HFF-Myc (cell line): ENCODE measurements at places on chromosomes 11 and 22.

DNA sequence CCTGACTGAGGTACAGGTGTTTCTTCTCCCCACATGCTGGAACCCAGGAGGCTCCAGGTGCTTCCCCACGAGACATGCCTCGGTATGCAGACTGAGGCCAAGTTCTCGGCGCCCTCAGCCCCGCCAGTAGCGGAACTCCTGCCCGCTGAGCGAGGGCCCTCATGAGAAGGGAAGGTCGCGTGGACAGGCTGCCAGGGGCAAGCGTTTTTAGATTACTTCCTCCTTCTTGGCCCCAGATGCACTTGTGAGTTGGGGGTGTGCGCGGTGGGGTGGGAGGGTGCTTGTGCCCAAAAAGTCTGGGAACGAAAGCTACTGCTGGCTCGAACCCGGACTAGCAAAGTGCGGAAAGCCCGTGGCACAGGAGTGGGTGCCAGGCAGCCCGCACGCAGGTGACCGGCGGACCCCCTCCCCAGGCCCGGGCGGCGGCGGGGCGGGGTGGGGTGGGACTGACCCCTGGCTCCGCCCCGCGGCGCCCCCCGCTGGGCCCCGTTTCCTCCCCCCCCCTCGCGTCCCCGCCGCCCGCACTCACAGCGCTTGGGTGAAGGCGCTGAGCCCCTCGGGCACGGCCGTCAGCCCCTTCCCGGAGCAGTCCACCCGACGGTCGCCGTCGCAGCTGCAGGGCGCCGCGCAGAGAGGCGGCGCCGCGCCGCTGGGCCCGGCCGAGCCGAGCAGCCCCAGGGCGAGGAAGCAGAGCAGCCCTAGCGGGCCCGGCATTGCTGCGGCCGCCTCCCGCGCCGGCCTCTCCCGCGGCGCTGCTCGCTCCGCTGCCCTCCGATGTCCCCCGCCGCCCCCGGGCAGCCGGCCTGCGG lies 797 bp downstream of the LGR4 start:
- no peak for DNase-seq

GRCh38 chr11:25441421-25441820 lies 890.5 kb upstream of the ANO3 start:
- no peak for DNase-seq

DNA sequence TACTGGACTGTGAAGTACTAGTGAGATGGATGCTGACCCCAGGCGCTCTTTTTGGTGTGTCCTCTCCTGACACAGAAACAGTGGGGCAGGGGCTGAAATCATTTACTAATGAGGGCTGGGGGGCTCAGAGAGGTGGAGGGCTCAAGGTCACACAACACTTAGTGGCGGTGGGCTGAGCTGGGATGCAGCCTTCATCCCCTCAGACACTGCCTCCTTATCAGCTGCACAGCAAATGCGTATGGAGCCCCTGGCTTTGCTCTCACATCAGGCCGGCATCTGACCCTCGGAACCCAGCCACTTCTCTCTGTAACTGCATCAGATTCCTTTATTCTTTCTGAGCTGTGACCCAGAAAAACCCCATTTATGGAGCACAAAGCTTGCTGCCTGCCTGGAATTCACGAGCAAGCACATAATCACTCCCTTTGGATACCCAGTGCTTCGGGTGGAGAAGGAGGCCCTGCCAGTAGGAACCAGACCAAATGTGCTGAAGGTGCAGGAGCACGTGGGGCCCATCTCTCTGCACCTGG lies 736.6 kb downstream of the TBC1D22A start:
- no peak for DNase-seq

DNA sequence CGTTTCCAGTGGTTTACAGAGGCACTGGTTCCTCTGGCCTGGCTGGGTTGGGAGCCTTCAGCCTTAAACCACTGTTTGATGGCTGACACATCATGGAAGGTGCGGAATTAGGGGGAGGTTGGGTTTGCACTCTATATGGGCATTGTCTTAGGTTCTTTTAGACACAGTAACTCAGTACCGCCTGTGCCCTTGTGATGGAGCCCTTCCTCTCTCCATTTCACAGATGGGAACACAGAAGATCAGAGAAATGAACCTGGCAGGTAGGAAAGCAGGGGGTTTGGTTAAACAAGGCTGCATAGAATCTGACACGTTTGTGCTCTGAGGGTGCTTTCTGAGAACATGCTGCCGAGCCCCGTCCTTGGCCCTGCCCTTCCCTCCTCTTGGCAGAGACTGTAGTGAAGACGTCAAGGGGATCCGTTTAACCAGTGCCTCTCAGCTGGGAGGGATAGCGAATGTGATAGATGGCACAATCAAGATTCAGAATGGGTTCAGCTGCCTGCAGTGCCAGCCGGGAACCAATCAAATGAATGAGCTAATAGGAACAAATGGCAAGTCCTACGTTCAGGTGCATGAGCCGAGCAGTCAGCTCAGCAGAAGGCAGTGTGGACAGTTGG lies 228.6 kb downstream of the TBC1D22A start:
- DNase-seq, result no peak

DNA sequence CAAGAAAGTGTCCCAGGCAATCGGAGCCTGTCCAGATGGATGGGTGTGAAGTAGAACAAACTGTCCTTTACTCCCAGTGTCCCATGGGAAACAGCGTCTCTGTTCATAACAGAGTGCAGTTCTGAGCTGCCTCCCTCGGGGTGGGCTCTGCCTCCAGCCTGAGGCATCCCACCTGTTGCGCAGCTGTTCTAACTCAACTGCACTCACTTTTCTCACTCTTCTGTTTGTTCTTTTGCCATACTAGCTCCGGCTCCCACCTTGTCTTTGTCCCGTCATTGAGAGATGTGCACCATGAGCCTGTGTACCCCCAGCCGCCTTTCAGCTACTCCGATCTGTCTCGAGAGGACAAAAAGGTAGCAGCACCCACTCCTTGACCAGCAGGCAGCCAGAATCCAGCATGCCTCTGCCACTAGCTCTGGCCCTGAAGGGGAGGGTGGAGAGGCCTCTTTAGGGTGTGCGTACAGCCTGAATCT lies 20.7 kb upstream of the CDC42EP2 start:
- no peak for DNase-seq

GRCh38 chr11:29293825-29294224 lies 723.0 kb downstream of the KCNA4 start:
- no peak for DNase-seq

- no peak for DNase-seq
These were observed 43.3 kb downstream of the BDNF start for GRCh38 chr11:27656806-27657483.

GRCh38 chr11:69328231-69328630 lies 34.3 kb downstream of the MYEOV start:
- DNase-seq, result no peak

- peak; percentile 7 for DNase-seq
These were observed 9.9 kb upstream of the IGLL5 start for GRCh38 chr22:22877523-22878210.

DNA sequence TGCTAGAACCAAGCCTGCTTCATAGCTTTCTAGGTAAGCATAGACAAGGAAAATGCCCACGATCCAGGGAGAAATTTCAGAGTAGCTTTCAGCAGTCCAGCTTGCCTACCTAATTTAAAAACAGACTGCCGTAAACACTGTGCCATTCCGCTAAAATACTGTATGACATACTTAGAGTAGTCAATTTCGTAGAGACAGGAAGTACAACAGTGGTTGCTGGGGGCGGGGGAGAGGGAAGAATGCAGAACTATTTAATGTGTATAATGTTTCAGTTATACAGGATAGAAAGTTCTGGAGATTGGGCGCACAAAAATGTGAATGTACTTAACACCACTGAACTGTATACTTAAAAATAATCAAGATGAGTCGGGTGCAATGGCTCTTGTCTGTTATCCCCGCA lies 56.7 kb downstream of the C11orf58 start:
- DNase-seq, result no peak

GRCh38 chr11:75650167-75650723 lies 18.6 kb downstream of the MAP6 start:
- DNase-seq, result no peak

GRCh38 chr11:41307296-41308080 lies 152.0 kb downstream of the LRRC4C start:
- no peak for DNase-seq
